A549 treated with CORT108297 at 1 μM for 4 hours (cell line): ENCODE measurements at places on chromosomes 2 and 18. TPM values are rescaled to one million over a fixed set of nuclear protein-coding genes. Genes with fewer than 3 reads are reported as not detected.

CAPG gene
- total RNA-seq: 81.9 to 122 TPM (median 101 TPM) in 5 replicates

CNDP1 gene
- not detected in 5 replicates for total RNA-seq

VSNL1 gene
- not detected in 5 replicates for total RNA-seq

CFC1 gene
- not detected in 5 replicates for total RNA-seq

RTP5 gene
- not detected in 5 replicates for total RNA-seq

RAB1A gene
- 228 to 246 TPM (median 245 TPM) in 5 replicates for total RNA-seq

RBKS gene
- total RNA-seq: 7.3 to 8.8 TPM (median 7.9 TPM) in 5 replicates

SKA1 gene
- 11.4 to 14.9 TPM (median 12.0 TPM) in 5 replicates for total RNA-seq

ALK gene
- not detected in 5 replicates for total RNA-seq

RAPGEF4 gene
- 0.14 to 0.54 TPM (median 0.20 TPM) in 5 replicates for total RNA-seq

FAM228A gene
- total RNA-seq: not detected in 5 replicates

GAD1 gene
- total RNA-seq: 0.53 to 0.67 TPM (median 0.61 TPM) in 5 replicates

RIF1 gene
- 14.1 to 23.8 TPM (median 17.9 TPM) in 5 replicates for total RNA-seq

ASIC4 gene
- total RNA-seq: 0.05 to 0.07 TPM (median 0.06 TPM) in 4 of 5 replicates, not detected in the other

GTF2A1L gene
- not detected in 5 replicates for total RNA-seq

SERPINB7 gene
- total RNA-seq: 1.5 to 2.7 TPM (median 2.3 TPM) in 5 replicates

TXNDC2 gene
- 0.07 to 0.32 TPM (median 0.10 TPM) in 5 replicates for total RNA-seq

LCT gene
- 0.03 to 0.06 TPM (median 0.03 TPM) in 4 of 5 replicates, not detected in the other for total RNA-seq

ACMSD gene
- not detected in 5 replicates for total RNA-seq

DUSP2 gene
- 0.22 to 0.56 TPM (median 0.44 TPM) in 5 replicates for total RNA-seq

ANKRD29 gene
- total RNA-seq: 9.7 to 16.4 TPM (median 13.6 TPM) in 5 replicates
